ENCODE measurements at places on chromosomes 12 and 14. TPM values are rescaled to one million over a fixed set of nuclear protein-coding genes. Genes with fewer than 3 reads are reported as not detected.

DNA sequence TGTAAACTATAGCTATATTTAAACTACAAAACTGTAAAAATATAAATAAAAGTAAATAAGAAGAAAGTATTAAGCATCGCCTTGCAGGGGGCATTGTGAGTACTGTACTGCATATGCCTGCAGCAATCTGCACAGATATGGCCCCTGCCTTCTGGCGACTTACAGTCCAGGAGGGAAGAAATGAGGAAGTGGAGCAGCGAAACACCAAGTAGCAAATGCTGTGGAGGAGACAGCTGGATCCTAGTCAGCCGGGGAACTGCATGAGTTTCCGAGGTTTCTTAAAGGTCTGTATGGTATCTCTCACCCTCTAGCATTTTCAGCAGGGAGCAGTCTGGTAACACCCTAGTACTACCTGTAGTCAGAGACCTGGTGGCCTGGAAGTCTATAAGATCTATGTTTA, 256.9 kb downstream of the CACNA1C start:
- H3K27me3 ChIP-seq: no peaks in the 10 kb centered on the region
- no peak for DNase-seq
- H3K36me3 ChIP-seq: no peaks in the 10 kb centered on the region
- no peaks in the 10 kb centered on the region for H3K4me1 ChIP-seq

DDIT3 gene
- 15.4 TPM for polyA plus RNA-seq

CDKN3 gene
- polyA plus RNA-seq: 2.9 TPM

DNA sequence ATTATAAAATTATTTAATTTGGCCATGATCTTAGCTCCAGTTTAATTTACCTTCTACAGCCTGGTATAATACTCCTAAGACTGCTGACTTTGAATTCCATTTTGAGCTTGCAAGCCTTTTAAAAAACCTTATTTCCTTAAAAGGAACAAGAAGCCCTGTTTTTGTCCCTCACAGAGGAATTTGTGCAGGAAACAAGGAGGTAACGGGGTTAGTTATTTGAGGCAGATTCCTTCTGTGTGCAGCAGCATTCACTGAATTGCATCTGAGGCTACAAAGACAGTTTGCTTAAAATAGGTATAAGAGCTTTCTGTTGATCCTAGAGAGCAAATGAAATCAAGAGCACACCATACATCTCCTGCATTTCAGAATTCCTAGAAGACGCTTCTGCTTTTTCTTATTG, 403.3 kb upstream of the PRICKLE1 start:
- DNase-seq: no peak
- H3K4me1 ChIP-seq: no peaks in the 10 kb centered on the region
- H3K27me3 ChIP-seq: no peaks in the 10 kb centered on the region
- no peaks in the 10 kb centered on the region for H3K36me3 ChIP-seq
- H3K4me3 ChIP-seq: no peak overlapping the region

- no peak for DNase-seq
- H3K27me3 ChIP-seq: no peaks in the 10 kb centered on the region
- no peak overlapping the region for H3K4me3 ChIP-seq
- peaks cover 13% of the 10 kb centered on the region for H3K4me1 ChIP-seq
- no peak overlapping the region for H3K27ac ChIP-seq
- H3K36me3 ChIP-seq: no peaks in the 10 kb centered on the region
Observed at GRCh38 chr12:75439048-75439447, 41.5 kb upstream of the GLIPR1 start.

KRT78 gene
- polyA plus RNA-seq: not detected

DNA sequence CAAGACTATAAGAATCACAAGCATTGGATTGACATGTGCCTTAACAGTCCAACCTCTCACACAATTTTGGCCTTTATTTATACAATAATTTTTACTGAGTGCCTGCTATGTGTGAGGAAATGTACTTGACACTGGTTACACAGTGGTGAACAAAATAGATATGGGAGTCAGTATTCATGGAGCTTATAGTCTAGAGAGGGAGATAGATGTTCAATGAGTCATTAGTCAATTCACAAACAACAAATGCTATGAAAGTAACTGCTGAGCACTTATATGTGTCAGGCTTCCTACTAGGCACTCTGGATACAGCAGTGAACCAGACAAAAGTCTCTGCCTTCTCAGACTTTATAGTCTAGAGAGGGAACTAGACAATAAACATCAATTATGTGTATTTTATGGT, 3.7 kb downstream of the CFAP54 start:
- H3K36me3 ChIP-seq: no peaks in the 10 kb centered on the region
- DNase-seq: no peak
- H3K4me3 ChIP-seq: no peak overlapping the region
- H3K27ac ChIP-seq: no peak overlapping the region

DNA sequence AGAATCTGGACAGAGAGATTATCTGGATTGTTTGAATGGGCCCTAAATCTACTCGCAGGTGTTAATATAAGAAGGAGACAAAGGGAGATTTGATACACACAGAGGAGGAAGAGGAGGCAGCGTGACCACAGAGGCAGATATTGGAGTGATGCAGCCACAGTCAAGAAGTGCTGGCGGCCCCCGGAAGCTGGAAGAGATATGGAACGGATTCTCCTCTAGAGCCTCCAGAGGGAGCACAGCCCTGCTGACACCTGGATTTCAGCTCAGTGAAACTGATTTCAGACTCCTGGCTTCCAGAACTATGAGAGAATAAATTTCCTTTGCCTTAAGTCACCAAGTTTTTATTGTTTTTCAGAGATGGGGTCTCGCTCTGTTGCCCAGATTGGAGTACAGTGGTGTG, 9.2 kb upstream of the TC2N start:
- no peaks in the 10 kb centered on the region for H3K36me3 ChIP-seq
- H3K4me3 ChIP-seq: no peak overlapping the region
- no peak for DNase-seq
- H3K27me3 ChIP-seq: no peaks in the 10 kb centered on the region
- H3K4me1 ChIP-seq: peaks cover 81% of the 10 kb centered on the region

DNA sequence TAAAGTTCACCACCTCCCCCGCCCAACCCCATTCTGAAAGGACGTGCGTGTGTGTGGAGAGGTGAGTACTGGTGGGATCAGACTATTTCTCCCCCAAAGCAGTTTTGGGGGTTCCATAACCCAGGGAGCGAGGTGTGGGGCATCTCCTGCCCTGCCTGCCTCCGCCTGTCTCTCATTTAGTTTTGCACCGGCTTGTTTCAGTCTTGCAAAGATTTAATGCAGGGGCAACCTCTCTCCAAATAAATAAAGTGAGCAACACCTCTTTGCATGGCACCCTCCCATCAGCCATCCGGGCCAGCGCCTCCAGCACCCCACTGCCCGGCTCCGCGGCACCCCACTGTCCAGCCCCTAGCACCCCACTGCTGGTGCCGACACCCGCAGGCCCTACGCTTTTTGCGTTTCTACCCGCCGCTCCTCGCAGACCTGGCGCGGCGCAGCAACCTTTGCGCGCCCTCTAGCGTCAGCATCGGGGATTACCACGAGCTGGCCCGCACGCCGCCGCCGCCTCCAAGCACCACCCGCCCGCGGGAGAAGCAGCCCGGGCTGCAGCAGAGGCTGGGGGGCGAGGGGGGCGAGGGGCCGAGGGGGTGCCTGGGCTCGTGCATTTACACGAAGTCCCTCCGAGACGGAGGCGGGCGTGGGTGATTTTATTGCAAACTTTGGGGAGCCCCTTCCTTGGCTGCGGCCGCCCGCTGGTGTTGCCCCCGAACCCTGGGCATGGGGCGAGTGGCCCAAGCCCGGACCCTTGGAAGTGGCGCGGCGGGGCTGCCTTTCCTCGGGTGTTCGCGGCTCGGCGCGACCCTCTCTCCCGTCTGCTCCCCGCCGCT, 55.8 kb upstream of the VRK1 start:
- DNase-seq: peak; percentile 70
- H3K27me3 ChIP-seq: peaks cover 20% of the 10 kb centered on the region
- H3K27ac ChIP-seq: no peak overlapping the region
- H3K4me1 ChIP-seq: peaks cover 13% of the 10 kb centered on the region

AMHR2 gene
- not detected for polyA plus RNA-seq

DNA sequence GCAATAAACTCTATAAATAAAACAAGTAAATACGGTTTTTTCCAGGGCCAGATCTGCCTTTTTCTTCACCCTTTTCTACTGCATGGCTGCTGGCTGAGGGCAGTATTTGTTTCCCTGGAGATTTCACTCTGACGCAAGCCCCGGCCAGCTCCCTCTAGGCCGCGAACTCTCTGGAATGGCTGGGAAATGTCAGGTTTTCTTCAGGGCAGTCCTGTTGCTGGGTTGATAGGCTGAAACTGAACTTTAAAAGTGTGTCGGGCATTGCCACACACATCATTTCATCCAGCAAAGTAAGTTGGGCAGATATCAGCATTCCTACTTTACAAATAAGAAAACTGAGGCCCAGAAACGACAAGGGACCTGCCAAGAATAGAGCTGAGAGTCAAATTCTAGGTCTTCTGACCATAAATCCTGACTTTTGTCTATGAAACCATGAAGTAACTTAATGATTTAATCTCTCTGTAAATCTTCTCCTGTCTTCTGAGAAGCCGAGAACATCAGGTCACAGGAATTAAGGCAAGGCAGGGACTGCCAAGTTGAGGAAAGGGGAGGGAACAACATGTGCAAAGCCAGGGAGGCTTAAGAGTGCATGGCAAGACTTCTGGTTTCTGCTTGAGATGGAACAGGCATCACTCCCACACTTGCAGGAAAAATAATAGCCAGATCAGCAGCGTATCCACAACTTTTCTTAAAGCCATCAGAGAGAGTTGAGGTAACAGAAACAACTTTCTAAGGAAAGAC, 205.0 kb upstream of the CCDC196 start:
- no peaks in the 10 kb centered on the region for H3K27me3 ChIP-seq
- no peak overlapping the region for H3K27ac ChIP-seq
- DNase-seq: no peak

EMP1 gene
- 1.8 TPM for polyA plus RNA-seq

DNA sequence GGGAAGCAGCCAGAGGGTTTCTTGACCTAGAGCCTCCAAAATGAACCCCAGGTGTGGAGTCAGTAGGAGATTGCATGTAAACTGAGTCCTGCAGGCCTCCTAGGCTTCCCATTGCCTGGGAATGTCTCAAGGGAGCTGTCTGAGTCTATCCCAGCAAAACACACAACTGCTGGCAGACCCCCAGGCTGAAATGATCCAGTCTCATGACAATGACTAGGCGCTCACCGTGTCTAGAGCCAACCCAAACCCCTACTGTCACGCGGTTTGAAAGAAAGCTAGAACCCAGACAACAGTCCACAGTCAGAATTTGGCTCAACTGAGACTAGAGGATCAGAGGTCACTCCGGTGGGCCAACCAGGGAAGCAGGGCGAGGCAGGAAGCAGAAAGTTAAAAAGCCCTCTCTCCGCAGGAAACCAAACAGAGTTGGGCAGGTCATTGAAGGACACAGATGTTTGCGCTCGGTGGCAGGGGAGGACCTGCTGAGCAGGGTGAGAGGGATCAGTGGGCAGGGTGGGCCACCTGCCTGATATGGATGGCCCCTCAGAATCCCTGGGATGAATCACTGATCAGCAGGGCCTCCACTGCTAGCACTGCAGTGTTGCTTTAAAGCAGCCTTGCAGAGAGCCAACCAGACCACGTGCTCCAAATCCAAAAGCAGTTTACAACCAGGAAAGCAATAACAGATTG, 23.8 kb downstream of the ACTN1 start:
- H3K36me3 ChIP-seq: no peaks in the 10 kb centered on the region
- no peaks in the 10 kb centered on the region for H3K27me3 ChIP-seq
- no peak for DNase-seq

DNA sequence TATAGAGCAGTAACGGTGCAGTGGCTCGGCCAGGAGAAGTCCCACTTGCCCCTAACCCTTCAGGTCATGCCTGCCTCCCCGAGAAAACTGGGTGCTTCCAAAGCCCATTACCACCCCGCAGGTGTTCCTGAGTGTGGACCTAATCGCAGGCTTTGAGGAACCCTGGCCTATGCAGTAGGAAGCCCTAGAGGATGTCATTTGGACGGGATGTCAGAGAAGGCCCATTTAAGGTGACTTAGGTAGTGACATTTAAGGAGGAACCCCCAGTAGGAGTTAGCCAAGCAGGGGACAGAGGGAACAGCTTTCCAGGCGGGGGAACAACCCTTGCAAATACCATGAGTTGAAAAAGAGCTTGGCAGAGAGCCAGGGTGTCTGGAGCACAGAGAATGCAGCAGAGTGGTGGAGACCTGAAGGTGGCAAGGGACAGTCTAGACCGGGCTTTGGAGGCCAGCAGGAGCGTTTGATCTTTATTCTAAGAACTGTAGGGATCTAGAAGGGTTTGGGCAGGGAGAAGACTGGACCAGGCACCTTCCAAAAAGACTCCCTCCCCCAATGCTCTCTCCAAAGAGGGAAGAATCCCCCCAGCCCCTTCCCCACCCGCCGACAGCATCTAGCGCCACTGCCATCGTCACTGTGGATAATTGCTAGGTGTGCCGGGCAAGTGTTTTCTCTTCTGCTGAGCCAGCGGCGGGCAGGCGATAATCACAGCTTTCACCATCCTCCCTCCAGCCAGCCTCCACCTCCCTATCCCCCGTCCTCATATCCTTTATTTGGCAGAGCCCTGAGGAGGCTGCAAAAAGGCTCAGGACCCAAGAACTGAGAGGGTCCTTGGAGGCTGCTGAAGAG, 33.3 kb upstream of the BEGAIN start:
- H3K27me3 ChIP-seq: no peaks in the 10 kb centered on the region
- DNase-seq: no peak
- no peak overlapping the region for H3K27ac ChIP-seq
- H3K4me1 ChIP-seq: peaks cover 20% of the 10 kb centered on the region

CD69 gene
- 145 TPM for polyA plus RNA-seq

IAPP gene
- not detected for polyA plus RNA-seq

DNA sequence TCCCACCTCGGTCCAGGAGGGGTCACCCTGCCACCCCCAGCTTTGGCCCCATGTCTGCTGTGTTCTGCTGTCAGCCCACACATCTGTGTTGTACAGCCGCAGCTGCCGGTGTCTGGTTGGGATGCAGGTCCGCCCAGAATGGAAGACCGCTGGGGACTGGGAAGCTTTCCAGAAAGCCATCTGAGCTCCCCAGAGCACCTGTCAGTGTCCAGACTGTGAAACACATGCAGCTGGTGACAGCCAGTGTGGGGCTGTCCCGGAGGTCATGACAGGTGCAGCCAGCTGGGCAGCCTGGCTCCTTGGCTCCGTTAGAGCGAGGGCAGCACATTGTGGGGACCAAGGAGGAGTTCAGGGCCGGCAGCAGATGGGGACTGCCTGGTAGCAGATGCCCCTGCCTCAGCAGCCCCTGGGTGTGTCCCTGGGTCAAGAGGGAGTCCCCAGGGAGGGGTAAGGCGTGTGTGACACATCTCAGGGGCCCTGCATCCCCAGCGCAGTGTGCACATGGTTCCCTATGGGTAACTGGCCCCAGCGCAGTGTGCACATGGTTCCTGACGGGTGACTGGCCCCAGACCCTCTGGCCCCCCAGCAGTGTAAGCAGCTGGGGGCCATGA, 16.4 kb downstream of the CEP170B start:
- no peaks in the 10 kb centered on the region for H3K4me1 ChIP-seq
- H3K4me3 ChIP-seq: no peak overlapping the region
- no peak overlapping the region for H3K27ac ChIP-seq
- no peaks in the 10 kb centered on the region for H3K36me3 ChIP-seq
- no peaks in the 10 kb centered on the region for H3K27me3 ChIP-seq
- no peak for DNase-seq

- H3K36me3 ChIP-seq: no peaks in the 10 kb centered on the region
- H3K4me3 ChIP-seq: no peak within 1 kb of the TSS
- no peak for DNase-seq
- peaks cover 9% of the 10 kb centered on the region for H3K27me3 ChIP-seq
- no peak within 1 kb of the TSS for H3K27ac ChIP-seq
Observed at GRCh38 chr12:65121049-65121955, at the start of gene WIF1. TSS of gene WIF1 (minus strand) at chr12:65121305. CDS start at chr12:65121191, 114 bp downstream.

Data from CD4-positive, alpha-beta memory T cell (primary cell).